ENCODE measurements at places on chromosomes 2 and 18.

- DNase-seq: no peak
Observed at GRCh38 chr2:27390822-27391679, 10.5 kb upstream of the ZNF513 start.

DNA sequence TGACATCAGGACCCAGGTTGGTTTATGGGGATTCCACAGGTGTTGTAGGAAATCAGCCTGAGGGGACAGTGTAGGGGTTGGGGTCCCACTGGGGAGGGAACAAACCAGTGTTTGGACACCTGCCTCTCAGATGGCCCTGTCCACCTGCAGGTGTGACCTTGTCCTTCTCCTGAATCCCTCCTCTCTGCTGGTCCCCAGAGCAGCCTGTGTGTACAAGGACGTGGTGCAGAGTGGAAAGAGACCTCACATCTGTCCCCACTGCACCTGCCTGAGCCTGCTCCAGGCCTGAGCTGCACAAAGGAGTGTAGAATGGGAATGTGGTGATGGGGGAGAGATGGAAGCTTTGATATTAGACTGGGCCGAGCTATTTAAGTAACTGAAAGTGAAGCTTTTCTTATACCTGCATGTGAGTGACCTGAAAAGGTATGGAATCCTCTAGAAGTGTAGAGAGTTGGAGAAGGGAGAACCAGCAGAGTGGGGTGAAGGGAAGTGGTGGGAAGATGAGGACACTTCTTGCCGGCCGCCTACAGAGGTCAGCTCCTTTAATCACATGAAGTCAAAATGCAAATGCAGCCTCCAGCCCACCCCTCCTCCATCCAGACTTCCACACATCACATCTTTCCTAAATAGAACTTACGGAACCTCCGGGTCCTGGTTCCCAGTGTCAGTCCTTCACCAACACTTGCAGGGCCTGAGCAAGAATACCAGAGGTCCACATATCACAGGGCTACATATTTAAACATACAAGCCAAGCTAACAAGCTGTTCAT lies 89.3 kb upstream of the SMAD2 start:
- DNase-seq: no peak

- no peak for DNase-seq
Observed at GRCh38 chr2:183148955-183149354, 24.7 kb downstream of the NUP35 start.

DNA sequence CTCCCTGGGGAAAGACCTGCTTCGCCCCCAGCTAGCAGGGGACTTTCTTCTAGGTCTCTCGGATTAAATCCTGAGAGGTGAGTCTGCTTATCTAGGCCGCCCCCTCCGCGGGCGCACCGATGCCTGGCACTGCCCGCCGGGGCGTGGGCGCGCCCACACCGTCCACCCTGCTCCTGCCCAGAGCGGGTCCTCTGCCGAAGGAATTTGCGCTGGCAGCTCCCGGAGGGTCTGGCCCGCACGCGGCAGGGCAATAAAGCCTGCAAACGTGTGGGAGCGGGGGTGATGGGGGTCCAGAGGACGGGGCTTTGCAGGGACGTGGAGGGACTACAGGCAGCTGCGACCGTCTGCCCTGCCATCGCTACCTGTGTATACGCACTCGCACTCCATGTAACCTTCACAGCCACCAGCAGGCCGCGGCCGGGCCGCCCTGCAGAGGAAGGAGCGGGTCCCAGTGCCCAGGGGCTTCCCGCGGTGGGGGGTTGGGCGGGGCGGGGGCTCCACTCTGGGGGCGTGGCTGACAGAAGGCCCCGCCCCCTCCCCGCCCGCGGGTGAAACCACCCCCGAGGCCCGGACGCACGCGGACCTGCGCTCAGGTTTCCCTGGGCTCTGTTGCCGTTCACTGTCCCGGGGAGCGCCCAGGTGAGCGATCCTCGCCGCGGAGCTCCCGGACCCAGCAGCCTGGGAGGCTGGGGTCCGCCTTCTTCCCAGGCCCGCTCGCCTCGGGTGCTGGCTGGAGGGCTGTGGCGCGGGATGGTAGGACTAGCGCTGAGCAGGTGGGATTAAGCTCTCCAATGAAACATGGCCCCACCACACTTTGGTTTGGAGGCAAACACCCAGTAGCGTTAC lies 174.5 kb upstream of the HS6ST1 start:
- no peak for DNase-seq

DNA sequence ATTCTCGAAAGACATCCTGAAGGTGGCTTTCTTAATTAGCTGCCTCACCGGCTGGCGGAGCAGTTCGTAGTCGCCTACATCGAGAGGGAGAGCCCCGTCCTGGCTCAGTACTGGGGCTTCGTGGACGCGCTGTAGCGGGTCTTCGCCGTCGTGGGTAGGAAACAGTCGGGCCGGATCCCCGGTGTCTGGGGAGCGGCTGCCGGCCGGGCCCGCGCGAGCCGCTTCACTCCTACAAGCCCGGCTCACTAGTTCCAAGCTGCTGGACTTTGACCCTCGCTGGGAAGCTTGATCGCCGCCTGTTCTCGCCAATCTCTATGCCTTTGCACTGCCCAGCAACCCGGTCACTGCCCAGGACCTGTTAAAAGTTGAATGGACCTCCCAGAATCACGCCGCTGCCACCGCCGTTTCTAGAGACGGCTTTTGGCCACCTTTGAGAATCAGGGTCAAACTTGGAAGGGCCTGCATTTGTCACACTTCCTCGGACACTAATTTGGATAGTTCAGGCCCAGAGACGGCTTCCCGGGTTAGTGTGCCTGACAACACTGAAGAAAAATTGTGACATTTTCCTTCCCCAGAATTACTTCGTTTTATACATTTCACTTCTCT lies 41.4 kb upstream of the AKAIN1 start:
- DNase-seq: peak; percentile 21

DNA sequence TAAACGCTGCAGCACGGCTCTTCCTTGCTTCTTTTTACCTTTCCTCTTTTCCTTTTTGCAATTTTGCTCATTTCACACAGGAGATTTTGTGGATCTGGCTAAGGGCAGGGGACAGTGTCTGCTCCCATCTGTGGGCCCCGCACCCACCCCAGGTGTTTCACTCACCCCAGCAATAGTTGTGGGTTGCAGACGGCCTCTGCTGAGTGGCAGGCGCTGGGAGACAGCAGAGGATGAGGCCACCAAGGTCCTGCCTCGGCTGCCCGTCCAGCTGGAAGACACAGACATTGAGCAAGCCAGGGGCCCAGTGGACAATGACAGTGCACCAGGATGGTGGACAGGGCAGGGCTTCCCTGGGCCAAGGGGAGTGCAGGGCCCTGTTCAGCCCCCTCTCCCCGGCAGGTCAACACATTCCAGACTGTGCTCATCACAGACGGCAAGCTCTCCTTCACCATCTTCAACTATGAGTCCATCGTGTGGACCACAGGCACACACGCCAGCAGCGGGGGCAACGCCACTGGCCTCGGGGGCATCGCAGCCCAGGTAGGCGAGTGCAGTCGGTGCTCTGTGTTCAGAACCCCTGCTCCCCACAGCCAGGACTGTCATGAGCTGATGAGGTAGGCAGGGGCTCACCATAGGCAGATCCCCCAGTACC lies 35.0 kb downstream of the SNED1 start:
- no peak for DNase-seq

GRCh38 chr2:36318547-36318946 lies 37.0 kb upstream of the CRIM1 start:
- DNase-seq: no peak

GRCh38 chr2:55223958-55224760 lies 7.9 kb downstream of the CLHC1 start:
- DNase-seq: no peak

DNA sequence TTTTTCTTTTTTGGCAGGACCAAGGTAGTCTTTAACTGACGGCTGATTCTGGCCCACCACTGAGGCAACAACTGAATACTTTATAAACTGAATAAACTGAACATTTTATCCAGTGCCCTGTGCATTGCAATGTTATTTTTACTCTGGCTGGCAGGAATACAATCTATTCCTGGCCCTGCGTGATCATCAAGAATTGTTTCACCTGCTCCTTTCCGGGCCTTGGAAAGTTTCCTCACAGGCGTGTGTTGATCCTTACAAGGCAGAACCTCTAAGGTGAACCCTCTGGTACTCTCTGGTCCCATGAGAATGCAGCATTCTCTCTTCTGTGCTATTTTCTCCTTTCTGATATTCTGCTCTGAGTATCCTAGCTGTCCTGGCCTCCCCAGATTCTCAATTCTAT lies 113.7 kb upstream of the KLHL29 start:
- no peak for DNase-seq
